T-helper 9 cell (primary cell): ENCODE measurements at places on chromosomes 7 and 10.

DNA sequence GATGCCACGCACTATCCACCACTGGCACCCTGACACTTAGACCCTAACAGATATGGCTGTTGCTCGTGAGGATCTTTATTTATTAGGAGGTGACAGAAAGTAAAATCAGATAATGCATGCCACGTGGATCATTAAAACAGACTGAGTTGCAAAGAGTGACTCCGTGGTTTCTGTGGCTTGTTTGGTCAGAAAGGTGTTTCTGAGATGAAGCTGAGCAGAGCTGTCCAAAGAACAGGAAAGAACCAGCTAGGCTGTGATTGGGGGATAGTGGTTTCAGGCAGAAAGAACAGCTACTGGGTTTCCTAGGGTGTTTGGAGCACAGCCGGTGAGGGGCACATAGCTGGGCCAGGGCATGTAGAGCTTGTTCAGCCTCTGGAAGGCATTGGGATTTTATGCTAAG is 34.4 kb downstream of the CSGALNACT2 start:
- DNase-seq = no peak

GRCh38 chr7:151869455-151869854 is 7.5 kb downstream of the PRKAG2 start:
- DNase-seq = no peak

DNA sequence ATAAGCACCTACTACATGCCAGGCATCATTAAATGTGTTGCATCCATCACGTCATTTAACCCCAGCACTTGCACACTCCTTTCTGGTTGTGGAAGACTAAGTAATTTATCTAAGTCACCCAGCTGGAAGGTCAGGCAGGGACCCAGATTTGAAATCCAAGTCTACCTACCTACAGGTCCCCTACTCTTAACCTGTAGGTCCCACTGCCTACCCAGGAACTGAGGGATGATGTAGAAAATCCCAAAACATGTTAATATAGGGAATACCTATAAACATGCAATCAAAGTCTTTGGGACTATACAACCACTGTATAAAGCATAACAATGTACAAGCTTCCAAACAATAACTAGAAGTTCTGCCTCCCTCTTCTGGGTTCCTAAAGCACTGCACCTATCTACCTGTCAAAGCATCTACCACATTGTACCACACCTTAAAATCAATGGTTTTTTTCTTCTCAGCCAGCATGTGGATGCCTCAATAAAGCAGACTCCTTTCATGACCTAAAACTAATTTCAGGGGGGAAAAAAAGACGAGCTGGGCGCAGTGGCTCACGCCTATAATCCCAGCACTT is 5.6 kb downstream of the IL6 start:
- no peak for DNase-seq

DNA sequence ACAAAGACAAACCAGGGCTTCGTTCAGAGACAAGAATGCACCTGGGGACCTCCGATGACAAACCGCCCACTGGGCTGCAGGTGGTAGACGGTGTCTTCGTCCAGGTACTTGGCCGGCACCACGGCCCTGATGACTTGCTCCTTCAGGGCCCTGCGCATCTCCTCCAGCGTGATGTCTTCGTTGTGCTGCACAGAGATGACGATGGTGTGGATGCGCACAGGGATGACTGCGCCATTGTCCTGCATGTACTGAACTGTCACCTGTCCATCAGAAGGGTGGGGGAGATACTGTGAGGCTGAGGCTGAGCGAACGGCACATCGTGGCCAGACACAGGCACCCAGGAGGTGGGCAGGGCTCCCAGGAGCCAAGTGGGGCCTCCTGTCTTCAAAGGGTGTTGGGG is 13.1 kb downstream of the MAT1A start:
- no peak for DNase-seq

DNA sequence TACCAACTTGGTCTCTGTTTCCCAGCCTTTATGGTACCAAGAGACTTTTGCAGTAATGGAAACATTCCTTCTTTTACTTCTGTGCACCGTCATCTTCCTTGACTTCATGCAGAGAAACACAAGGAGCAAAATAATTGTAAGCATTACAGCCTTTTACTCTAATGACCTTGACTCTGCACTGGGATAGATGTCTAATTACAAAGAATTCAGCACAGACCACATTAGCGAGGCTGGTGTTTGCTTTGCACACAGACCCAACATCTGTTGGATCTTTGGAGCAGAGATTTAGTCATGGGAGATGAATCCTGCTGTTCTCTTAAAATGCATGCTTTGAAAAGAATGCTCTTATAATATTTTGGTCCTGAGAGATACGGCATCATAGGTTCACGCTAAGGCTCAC is 261.6 kb downstream of the TWIST1 start:
- no peak for DNase-seq

DNA sequence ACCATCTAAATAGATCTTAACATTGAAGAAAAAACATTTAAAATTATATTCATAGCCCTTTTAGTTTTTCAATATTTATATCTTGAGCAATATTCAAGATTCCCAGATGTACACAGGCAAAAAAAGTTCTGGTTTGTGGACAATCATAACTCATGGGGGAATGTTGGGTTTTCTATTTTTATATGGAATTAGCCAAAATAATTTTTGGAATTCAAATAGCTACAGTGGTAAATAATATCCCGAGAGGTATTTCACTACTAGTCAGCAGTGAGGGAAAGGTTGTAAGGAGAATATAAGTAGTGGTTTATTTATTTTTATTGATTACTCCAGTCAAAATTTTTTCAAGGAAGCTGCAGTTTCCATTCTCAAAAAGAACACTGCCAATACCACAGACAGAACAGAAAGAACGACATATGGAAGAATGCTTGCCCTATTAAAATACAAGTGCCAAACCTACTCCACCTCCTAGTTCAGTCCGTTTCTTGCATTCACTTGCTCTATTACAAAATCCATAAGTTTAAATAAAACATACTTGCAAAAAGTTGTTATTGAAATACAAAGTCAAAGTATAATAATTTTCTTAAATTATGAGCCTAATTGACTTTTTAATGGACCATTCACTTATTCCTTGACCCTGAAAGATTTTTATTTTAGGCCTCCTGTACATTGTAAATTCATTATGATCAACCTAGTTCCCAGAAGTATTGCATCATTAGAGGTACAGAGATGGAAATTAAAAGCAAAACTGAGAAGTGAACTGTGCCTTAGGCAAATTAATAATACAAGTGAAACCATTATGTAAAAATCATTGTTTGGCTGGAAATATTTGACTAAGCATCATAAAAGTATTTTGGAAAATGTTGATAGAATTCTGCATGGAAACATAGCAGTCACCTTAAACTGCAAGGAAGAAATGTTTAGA is 533.2 kb downstream of the PARD3 start:
- no peak for DNase-seq

GRCh38 chr7:12089951-12090756 is 120.9 kb upstream of the TMEM106B start:
- no peak for DNase-seq

DNA sequence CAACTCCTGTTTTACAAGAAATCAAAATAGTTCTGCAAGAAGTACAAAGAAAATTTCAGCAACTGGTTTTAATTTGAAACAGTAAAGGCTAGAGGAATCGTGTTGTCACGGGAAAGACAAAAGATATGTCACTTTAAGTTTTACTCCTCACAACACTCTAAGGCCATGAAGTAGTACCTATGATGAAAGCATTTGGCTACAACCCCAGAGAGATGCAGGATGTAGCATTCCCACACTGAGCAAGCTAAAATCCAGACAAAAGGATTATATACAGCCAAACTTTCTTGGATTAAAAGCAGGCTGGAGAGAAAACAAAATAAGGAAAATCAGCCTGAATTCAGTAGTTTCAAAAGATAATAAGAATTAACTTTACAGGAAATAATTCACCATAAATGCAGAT is 245.5 kb upstream of the STEAP1 start:
- no peak for DNase-seq
